Dermis blood vessel endothelial cell (primary cell): ENCODE measurements at places on chromosomes 7 and 10. TPM values are rescaled to one million over a fixed set of nuclear protein-coding genes. Genes with fewer than 3 reads are reported as not detected.

- DNase-seq, result no peak
Observed at GRCh38 chr10:85612378-85612775, 754.2 kb downstream of the GRID1 start.

- DNase-seq, result no peak
Observed at GRCh38 chr10:129393812-129394211, 73.2 kb upstream of the MGMT start.

GRCh38 chr7:134701272-134701671 is 54.6 kb downstream of the BPGM start:
- peak; percentile 69 for DNase-seq

GRCh38 chr10:100709146-100710082 is 36.0 kb upstream of the PAX2 start:
- DNase-seq, result no peak

Gene UBE3C
- 116 and 129 TPM in 2 replicates for total RNA-seq

Gene SLC26A3
- not detected in 2 replicates for total RNA-seq

Gene SPDYE2B
- total RNA-seq, result not detected in 2 replicates

Gene C10orf90
- not detected in 2 replicates for total RNA-seq
